Sigmoid colon (tissue), 7 donors: ENCODE measurements at places on chromosomes 7 and 10. TPM values are rescaled to one million over a fixed set of nuclear protein-coding genes. Genes with fewer than 3 reads are reported as not detected.

DNA sequence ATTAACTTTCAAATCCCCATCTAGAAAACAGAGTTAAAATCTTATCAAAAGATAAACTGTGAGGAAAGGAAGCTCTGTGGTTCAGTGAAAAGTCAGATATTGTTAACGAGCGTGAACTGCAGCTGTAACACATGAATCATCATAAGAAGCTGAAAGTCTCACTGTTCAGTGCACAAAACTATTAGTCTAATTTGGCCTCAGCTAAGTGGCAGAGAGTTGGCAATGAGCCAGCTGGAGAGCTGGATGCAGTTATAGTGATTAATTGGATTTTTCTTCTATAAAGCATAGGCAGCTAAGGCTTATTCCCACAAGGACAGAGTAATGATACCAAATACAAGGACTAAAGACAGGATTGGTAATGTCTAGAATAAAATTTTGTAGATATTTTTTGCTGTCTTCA lies 101.1 kb upstream of the ABCB5 start:
- H3K27ac ChIP-seq: no peak overlapping the region
- no peak overlapping the region for H3K4me3 ChIP-seq
- no peaks in the 10 kb centered on the region for H3K36me3 ChIP-seq
- H3K27me3 ChIP-seq: no peaks in the 10 kb centered on the region
- peaks cover 7% of the 10 kb centered on the region for H3K4me1 ChIP-seq
- DNase-seq: peak; percentile 68

The GRM3 gene
- not detected for total RNA-seq

- no peaks in the 10 kb centered on the region for H3K27me3 ChIP-seq
- no peak for DNase-seq
- peaks cover 64% of the 10 kb centered on the region for H3K4me1 ChIP-seq
- no peaks in the 10 kb centered on the region for H3K36me3 ChIP-seq
Observed at GRCh38 chr7:134891696-134892678, 94.3 kb upstream of the AGBL3 start.

The HTR5A gene
- not detected for total RNA-seq

The VWA2 gene
- 0.55 TPM for total RNA-seq

- H3K27ac ChIP-seq: no peak overlapping the region
- no peaks in the 10 kb centered on the region for H3K27me3 ChIP-seq
- no peaks in the 10 kb centered on the region for H3K4me1 ChIP-seq
- no peak overlapping the region for H3K4me3 ChIP-seq
- no peaks in the 10 kb centered on the region for H3K36me3 ChIP-seq
- DNase-seq: no peak
Observed at GRCh38 chr10:53276797-53277196, 504.2 kb upstream of the MBL2 start.

The CCL26 gene
- not detected for total RNA-seq

DNA sequence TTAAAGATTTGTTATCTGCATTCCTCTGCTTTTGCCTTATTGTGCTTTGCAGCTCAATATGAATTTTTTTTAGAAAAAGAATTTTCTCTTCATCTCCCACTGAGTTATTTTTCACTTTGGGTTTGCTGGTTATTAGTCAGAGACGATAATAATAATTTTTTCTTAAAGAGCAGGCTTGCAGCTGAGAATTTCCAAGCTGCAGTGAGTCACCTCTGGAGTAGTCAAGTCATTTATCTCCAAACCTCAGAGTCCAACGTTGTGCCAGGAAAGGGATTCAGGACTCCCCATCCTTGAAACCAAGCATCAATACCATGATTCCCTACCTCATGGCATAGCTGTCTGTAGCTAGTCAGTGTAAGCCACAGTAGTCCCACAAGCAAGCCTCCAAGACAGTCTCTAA lies 15.2 kb upstream of the EGR2 start:
- no peak overlapping the region for H3K27ac ChIP-seq
- H3K4me1 ChIP-seq: no peaks in the 10 kb centered on the region
- no peak for DNase-seq
- no peaks in the 10 kb centered on the region for H3K36me3 ChIP-seq

DNA sequence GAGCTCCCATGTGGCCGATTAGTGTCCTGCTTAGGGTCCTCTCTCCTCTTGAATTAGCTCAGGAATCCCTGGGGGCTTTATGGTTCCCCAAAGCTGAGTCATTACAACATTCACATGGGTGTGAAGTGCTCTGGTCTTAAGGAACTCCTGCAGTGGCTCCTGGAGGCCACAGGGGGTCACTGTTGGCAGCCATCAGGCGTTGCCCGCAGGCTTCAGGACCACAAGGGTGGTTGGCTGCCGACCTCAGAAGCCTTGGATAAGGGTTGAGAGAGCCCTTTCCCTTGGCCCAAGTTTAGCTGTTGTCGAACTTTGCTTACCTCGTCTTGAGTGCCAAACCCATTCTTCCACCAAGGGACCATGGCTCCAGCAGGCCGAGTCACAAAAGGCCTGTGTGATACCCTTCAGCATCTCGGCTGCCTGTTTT lies 61.7 kb downstream of the SH2D4B start:
- no peak overlapping the region for H3K4me3 ChIP-seq
- H3K27ac ChIP-seq: no peak overlapping the region
- no peaks in the 10 kb centered on the region for H3K36me3 ChIP-seq

- H3K4me3 ChIP-seq: no peak overlapping the region
- peak overlapping the region; percentile 20 for H3K27ac ChIP-seq
- H3K4me1 ChIP-seq: peaks cover 6% of the 10 kb centered on the region
- no peaks in the 10 kb centered on the region for H3K36me3 ChIP-seq
- DNase-seq: no peak
- H3K27me3 ChIP-seq: no peaks in the 10 kb centered on the region
Observed at GRCh38 chr7:141585592-141586510, 34.6 kb downstream of the AGK start.

DNA sequence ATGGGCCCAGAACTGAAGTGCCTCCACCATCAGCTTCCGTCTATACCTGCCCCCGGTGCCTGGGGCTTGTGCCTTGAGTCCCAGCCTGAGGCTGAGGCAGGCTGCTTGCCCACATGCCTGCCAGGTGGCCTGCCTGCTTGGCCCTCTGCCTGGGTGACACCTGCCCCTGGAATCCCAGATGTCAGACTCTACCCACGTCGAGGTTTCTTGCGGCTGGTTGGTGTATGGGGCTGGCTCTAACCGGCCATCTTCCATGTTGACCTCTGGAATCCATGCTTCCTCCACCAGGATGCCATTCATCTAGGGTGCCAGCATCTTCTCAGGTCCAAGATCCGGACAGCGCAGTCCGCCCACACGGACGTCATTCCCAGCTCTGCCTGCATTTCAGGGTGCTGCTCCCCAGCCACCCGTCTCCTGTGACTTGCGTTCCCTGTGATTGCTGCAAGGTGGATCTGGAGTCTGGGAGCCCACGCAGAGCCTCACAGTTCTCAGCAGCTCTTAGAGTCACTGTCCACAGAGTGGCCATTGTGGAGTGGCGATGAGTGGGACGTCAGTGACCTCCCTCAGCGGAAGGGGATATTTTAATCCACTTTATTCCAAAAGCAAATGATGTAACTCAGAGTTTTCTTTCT lies 298.1 kb downstream of the TCERG1L start:
- DNase-seq: no peak
- H3K4me3 ChIP-seq: no peak overlapping the region
- H3K4me1 ChIP-seq: no peaks in the 10 kb centered on the region
- no peaks in the 10 kb centered on the region for H3K27me3 ChIP-seq
- H3K36me3 ChIP-seq: no peaks in the 10 kb centered on the region

DNA sequence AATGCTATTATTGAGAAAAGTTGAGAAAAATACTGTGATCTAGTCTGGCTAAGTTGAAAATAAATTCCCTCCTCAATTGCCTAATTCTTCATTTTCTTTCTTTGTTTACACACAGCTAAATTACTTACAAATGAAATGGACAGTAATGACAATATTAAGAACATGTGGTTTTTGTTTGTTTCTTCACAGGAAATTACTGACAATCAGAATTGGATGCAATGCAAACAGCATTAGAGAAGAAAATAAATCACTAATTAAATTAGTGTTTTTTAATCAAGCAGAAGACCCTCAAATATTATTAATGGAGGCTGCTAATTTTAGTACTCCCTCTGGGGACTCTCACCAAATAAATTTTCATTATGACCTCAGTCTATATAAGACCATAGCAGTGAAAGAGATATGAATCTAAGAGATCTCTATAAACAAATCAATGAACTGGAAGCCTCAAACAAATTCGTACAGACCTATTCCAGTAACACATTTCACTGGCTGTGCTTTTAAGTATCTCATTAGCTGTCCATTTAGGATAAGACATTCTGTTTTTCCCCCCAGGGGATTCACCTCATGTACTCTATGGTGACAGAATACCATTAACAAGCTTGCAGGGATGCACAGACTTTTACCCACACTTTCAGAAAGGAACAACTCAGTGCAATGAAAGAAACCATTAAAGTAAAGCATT lies 202.0 kb upstream of the DGKB start:
- H3K4me3 ChIP-seq: no peak overlapping the region
- H3K27ac ChIP-seq: no peak overlapping the region
- H3K36me3 ChIP-seq: no peaks in the 10 kb centered on the region

- no peak overlapping the region for H3K27ac ChIP-seq
- H3K27me3 ChIP-seq: no peaks in the 10 kb centered on the region
- no peak for DNase-seq
- H3K36me3 ChIP-seq: no peaks in the 10 kb centered on the region
Observed at GRCh38 chr10:47294057-47294456, 5.9 kb upstream of the GDF10 start.

GRCh38 chr7:46568420-46569132 lies 647.5 kb upstream of the IGFBP3 start:
- no peaks in the 10 kb centered on the region for H3K27me3 ChIP-seq
- no peak for DNase-seq

- DNase-seq: no peak
- no peaks in the 10 kb centered on the region for H3K4me1 ChIP-seq
- H3K36me3 ChIP-seq: no peaks in the 10 kb centered on the region
- no peaks in the 10 kb centered on the region for H3K27me3 ChIP-seq
- no peak overlapping the region for H3K27ac ChIP-seq
Observed at GRCh38 chr7:146892151-146892550, 775.5 kb downstream of the CNTNAP2 start.

- H3K4me3 ChIP-seq: no peak overlapping the region
- no peak overlapping the region for H3K27ac ChIP-seq
- no peaks in the 10 kb centered on the region for H3K4me1 ChIP-seq
- H3K27me3 ChIP-seq: no peaks in the 10 kb centered on the region
Observed at GRCh38 chr10:95208702-95209391, 14.8 kb downstream of the ACSM6 start.

DNA sequence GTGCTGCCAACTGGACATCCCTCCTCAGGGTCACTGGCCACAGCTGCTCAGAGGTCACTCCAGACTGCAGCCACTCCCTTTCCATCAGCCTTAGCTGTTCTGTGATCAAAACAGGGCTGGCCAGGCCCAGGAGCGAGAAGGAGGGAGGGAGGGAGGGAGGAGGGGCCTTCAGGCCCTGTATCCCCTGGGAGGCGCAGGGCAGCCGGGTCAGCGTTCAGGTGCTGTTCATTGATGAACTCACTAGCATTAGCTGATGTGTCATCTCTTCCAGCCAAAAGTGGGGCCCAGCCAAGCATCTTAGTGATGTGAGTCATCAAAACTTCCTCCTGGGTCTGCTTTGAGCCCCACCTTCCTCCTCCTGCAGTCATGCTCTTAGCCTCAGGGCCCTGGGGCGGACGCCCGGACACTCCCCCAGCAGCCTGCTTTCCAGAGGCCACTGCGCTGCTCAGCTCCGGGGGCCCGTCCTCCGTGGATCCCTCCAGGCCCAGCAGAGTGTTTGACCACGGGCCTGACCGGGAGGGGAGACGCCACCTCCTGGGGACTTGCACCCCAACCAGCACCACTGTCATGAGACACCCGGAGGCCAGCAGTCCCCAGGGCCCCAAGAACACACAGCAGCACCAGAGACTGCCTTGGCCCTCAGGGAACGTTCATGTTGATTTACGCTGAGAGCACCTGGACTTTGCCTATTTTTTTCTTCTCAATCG lies 149.2 kb downstream of the PRKAG2 start:
- H3K4me1 ChIP-seq: peaks cover 25% of the 10 kb centered on the region
- H3K4me3 ChIP-seq: no peak overlapping the region
- no peaks in the 10 kb centered on the region for H3K27me3 ChIP-seq
- H3K27ac ChIP-seq: peak overlapping the region; percentile 68
- DNase-seq: peak; percentile 95

The SEMA3A gene
- 50.1 TPM for total RNA-seq

- H3K36me3 ChIP-seq: no peaks in the 10 kb centered on the region
- no peaks in the 10 kb centered on the region for H3K27me3 ChIP-seq
- no peaks in the 10 kb centered on the region for H3K4me1 ChIP-seq
- H3K4me3 ChIP-seq: no peak overlapping the region
- no peak for DNase-seq
- no peak overlapping the region for H3K27ac ChIP-seq
Observed at GRCh38 chr10:114694062-114694461, 36.0 kb upstream of the ABLIM1 start.

The PON3 gene
- total RNA-seq: 0.68 TPM

GRCh38 chr7:151428378-151429236 lies 11.3 kb downstream of the CRYGN start:
- H3K27me3 ChIP-seq: no peaks in the 10 kb centered on the region
- H3K4me1 ChIP-seq: no peaks in the 10 kb centered on the region
- no peak overlapping the region for H3K4me3 ChIP-seq
- H3K27ac ChIP-seq: peak overlapping the region; percentile 29
- DNase-seq: peak; percentile 76
- H3K36me3 ChIP-seq: no peaks in the 10 kb centered on the region

DNA sequence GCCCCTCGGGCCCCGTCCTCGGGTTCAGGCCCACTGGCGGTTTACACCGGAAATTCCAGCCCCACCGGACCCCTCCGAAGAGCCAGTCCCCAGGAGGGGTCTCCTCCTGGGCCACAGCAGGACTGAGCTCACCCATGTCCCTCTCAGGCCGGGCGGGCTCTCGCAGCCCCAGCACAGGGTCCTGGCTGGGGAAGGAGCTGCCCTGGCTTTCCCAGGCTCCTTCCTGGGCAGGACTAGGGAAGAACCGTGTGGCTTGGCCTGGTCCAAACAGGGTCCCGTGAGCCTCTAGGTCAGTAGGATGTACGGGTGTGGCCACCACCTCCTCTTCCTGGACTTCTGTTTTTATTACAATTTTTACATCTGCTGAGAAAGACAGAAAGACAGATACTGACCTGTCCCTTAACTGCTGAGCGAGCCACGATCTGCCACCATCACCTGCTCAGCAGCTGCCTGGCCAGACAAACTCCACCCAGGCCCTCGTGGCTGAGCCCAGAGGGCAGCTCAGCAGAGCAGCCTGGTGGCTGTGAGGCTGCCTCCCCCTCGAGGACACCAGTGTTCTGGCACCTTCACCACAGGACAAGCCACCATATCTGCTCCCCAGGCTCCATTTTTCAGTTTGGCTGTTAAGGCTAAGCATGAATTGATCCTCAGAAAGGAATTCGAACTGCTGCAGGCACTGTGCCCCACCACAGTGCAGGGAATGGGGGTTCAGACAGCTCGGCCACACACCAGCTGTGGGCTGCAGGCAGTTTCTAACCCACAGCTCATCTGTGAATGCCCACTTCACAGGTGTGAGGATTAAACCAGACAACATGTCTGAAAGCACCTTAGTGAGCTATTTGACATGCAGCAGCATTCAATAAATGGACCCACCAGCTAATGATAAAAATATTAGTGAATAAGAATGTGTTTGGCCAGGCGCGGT lies 14.5 kb upstream of the ZNF777 start:
- H3K36me3 ChIP-seq: peaks cover 24% of the 10 kb centered on the region
- no peak overlapping the region for H3K4me3 ChIP-seq
- H3K4me1 ChIP-seq: no peaks in the 10 kb centered on the region
- no peak overlapping the region for H3K27ac ChIP-seq
